ENCODE measurements at places on chromosomes 6 and 20.
A peak's percentile ranks its signal among the peaks of the same experiment; 100 is the strongest.

DNA sequence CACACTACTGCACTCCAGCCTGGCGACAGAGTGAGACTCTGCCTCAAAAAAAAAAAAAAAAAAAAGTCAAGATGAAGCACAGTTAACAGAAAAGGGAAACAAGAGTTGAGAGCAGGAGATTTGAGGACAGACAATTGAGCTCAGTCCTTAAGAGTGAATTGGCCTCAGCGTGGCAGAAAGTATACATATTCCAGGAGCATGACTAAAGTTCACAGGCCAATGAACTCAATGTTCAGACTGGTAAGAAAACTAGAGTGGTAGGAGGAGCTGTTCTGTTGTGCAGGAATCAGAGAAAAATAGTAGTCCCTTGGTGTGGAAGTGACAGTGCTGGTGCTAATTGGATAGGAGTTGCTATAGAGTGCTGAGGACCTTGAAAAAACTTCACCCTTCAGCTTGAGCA is 60.0 kb downstream of the NRN1 start:
- DNase-seq: no peak

GRCh38 chr6:24031496-24031895 is 94.5 kb upstream of the NRSN1 start:
- DNase-seq: peak; percentile 13

DNA sequence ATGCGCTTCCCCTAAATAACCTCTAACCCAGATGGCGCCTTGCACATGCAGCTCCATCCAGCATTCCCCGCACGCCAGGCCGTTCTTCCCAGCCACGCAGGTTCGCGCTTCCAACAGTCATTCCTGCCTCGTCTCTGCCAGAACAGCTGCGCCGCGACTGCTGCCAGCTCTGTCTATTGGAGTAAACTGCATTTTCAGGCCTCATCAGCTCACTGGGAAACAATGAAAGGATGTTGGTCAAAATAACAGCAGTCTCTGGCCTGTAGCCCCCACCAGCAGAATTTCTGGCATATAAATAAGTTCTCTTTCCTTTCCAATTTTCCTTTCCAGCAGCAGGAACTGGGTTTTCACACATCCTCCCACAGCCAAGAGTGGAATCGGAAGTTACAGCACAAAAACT is 14.6 kb downstream of the NRSN1 start:
- peak; percentile 90 for DNase-seq

- peak; percentile 73 for DNase-seq
Measured at GRCh38 chr6:16432075-16433032, 194.0 kb downstream of the GMPR start.

- peak; percentile 73 for DNase-seq
Measured at GRCh38 chr20:2840967-2841531, 504 bp downstream of the VPS16 start.

DNA sequence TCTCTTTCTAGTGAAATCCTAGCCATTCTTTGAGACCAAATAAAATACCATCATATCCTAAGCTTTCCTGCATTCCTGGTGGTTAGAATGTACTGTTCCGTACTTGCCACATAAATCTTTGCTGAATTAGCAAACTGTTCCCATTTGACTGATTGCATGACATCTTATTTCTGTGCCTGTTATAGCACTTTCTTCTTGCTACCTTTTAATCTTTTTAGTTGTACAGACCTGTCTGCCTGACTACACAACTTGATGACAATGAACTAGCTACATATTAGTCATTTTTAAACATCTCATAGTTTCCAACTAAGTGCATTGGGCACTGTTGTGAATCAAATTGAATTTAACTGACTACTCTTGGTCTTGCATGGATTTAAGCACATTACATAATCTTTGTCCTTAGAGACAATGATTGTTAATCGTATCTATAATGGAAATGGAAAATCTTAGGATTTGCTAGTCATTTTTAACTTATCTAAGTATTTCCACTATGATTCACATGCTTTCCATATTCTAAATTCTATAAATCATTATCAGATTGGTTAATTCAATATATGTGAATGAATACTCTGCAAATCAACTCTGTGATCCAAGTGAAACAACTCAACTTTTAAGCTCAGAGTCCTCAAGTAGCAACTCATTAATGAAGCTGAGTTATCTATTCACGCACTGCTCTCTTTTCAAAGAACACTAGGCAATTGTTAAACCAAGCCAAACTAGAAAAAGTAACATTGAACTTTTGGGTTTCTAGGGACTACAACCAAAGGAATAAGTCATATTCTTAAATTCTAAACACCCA is 109.0 kb downstream of the TNFRSF21 start:
- DNase-seq: no peak

GRCh38 chr6:75759207-75759606 is 10.2 kb downstream of the MYO6 start:
- no peak for DNase-seq

DNA sequence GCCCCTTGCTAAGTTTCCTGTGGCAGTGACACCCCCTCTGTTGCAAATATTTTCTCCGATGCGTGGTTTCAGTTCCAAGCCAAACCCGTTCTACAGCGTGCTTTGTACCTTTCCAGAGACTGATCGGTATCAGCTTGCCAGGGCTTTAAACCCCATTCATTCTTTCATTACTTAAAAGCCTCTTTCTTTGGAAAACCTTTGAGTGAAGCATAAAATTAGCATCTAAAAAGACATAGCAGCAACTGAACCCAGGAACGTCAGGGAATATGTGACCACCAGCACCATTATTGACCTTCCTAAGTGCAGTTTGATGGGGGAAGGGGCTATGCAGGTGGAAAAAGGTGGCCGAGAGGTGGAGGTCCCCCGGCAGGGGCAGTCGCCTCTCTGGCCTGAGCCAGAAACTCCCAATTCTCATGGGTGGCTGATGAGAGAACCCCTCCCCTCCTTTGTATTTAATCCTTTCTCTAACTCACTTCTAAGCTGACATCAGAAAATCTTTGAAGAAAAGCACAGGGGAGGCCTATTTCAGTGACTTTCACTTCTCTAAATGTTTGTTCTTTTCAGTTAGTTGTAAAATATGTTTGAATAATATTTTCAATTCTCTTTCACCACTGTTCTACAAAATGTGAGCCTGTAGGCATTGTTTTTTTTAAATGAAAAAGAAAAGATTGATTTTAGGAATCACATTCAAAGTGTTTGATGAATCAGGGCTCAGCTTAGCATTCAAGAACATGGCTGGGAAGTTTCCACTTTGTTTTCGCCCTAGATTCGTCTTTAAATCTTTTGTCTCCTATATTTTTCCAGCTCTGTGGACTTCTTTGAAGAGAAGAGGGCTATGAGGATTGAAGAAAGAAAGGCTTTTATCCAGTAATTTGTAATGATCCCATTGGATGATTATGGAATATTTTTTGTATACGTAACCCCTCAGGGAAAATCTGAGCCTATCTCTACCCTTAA is 89.2 kb downstream of the RSPH3 start:
- DNase-seq: no peak

DNA sequence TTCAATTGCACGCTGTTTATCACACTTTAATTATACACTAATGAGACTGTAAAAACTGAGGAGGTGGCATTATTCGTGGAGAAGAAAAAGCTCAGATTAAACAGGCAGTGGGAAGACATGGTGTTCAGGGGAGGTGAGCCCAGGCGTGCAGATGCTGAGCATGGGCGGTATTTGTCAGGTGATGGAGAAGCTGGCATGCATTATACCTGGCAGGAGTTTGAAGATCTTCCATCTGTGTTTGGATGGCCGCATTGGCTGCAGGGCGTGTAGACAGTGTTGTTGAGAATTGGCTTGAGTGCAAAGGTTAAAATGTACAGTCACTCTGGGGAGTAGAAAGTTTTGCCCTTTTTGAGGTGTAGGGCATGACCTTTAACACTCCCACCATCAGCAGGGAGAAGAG is 213.8 kb downstream of the ERMARD start:
- no peak for DNase-seq

- DNase-seq: no peak
Measured at GRCh38 chr20:38757145-38757775, 9.0 kb downstream of the ACTR5 start.

DNA sequence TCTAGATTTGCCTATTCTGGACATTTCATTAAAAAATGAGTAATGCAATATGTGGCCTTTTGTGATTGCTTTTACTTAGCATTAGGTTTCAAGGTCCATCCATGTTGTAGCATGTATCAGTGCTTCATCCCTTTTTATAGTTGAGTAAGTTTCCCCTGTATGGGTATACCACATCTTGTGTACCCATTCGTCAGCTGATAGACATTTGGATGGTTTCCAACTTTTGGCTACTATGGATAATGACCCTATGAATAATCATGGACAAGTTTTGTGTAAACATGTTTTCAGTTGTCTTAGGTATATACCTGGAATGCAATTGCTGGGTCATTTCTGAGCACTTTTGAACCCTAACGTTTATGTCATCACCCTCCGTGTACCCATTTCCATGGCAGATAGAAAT is 15.4 kb downstream of the METTL24 start:
- no peak for DNase-seq

- no peak for DNase-seq
Measured at GRCh38 chr6:2909718-2910117, 6.6 kb upstream of the SERPINB9 start.

DNA sequence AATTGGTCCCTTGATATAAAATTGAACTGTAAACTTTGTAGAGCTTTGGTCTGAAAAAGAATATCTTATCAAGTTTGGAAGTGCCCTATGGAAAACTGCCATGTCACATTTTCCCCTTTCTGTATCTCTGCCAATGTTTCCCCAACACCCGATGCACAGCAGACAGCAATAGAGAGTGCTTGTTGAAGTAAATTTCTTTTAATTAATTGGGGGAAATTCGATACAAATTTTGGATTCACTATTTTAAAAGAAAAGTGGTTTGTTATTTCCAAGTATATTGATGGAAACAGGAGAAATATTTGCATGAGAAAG is 208.1 kb downstream of the OGFRL1 start:
- DNase-seq: no peak

DNA sequence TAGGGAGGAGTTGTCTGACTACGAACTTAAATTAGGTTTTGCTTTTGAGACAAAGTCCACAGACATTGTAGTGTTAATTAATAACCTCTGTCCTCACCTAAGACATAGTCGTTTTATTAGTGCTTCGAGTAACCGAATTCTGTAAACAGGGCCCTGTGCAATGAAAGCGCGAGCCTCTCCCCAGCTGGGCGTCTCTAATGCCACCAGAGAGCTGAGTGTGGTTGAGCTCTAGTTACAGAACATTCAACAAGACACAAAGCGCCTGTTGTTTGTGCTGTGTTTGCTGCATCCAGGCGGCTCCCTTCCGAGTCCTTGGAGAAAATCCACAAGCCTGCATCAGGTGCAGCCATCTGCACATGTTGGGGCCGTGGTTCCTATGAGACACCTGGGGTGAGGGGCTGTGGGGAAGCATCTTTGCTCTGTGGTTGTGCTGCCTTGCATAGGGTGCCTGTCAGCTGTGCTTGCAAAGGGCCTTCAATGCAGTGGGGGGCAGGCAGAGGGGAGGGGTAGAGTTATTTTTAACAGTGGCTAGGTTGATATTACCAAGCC is 63.9 kb downstream of the CD164 start:
- no peak for DNase-seq

DNA sequence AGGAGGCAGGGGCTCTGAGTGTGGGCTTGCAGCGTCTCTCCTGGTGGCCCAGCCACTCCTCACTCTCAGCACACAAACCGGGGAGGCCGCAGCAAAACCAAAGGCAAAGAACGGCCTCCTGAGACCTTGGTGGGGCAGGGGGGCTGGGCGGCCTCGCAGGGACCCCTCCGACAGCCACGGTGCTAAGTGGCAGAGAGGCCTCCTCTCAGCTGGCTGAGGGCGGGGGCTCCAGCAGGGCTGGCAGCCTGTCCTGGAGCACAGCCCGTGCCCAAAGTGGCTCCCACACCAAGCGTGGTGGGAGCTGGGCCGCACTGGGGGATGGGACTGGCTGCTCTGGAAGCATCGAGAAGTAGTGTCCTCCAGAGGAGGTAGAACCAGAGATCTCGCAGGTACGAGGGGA is 334.4 kb downstream of the QKI start:
- no peak for DNase-seq

- DNase-seq: no peak
Measured at GRCh38 chr20:33951171-33951570, 42.5 kb upstream of the RALY start.

- peak; percentile 62 for DNase-seq
Measured at GRCh38 chr6:163355426-163355991, 59.0 kb upstream of the QKI start.

- DNase-seq: no peak
Measured at GRCh38 chr6:117346142-117346930, 79.4 kb downstream of the ROS1 start.

- DNase-seq: peak; percentile 38
Measured at GRCh38 chr6:129605967-129606366, 104.0 kb downstream of the ARHGAP18 start.

- DNase-seq: no peak
Measured at GRCh38 chr6:30998785-30999184, 11.5 kb upstream of the MUC22 start.

DNA sequence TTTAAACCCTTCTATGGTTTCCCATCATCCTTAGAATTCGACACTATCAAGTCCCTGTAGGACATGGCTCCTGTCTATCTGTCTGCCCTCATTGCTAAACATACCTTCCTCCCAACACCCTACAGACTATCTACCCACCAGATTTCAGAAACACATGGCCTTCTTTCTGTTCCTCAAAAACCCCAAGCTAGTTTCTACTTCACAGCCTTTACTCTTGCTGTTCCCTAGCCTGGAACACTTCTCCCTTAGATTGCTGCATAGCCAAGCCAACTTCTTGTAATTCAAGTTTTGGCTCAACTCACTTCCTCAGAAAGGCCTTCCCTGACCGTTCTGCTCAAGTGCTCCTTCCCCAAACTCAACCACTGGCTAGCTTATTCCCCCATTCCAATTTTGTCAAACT is 156.2 kb downstream of the BTBD9 start:
- no peak for DNase-seq

All from hindlimb muscle (tissue), 1 donor.